GM03348 (cell line): ENCODE measurements at places on chromosomes 2 and 18.

DNA sequence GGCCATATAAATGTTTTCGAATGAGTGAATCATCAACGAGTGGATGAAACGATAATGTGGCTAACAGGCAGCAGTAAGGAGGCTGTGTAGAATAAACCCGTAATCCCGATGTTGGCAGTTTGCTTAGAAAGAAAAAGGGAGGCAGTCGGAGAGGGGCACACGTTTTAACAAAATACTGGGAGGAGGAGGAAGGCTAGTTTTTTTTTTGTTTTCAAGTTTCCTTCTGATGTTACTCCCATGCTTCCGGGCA is 476 bp upstream of the MSH2 start:
- DNase-seq = peak; percentile 29

DNA sequence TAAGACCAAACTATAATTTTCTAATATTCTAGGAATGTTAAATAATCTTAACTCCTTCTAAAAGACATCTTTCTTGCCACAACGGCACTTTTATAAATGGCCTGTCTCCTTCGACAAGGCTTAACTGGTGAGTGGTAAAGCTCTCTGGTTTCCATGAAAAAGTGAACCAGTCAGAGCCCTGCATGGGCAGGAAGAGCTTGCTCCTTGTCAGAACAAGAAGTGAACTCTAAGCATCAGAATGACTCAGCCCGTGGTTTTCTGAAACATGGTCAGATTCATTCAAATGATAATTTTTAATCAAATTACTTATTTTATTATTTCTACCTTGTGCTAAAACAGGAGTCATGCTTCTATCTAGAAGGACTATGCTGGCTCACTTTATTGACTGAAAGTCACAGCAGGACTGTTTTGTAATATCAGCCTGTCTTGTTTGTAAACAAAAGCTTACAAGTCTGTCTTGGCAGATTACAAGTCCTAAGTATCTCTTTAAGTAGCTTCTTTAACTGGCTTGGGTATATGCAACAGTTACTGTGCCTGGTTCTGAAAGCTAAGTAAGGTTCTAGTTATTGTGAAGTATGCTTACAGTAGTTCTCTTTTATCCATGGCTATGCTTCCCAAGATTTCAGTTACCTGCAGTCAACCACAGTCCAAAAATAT is 245.4 kb downstream of the NAPG start:
- DNase-seq = no peak

DNA sequence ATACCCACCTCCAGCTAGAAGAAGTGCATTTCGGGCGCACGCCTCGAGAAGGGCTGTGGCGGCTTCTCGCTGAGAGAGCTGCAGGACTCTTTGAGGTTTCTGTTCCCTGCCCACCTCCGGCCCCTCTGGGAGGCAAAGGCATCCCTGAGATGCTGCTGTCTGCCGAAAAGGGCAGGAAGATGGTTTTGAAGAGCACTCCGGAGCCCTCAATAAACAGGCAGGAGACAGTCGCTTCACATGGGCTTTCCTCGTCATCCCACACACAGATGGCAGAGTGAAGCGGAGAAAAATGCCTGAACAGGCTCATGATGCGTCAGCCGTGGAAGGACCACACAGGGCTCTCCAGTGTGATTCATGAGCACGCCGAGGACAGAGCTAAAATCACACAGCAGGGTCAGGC is 25.4 kb upstream of the GLI2 start:
- DNase-seq = no peak

DNA sequence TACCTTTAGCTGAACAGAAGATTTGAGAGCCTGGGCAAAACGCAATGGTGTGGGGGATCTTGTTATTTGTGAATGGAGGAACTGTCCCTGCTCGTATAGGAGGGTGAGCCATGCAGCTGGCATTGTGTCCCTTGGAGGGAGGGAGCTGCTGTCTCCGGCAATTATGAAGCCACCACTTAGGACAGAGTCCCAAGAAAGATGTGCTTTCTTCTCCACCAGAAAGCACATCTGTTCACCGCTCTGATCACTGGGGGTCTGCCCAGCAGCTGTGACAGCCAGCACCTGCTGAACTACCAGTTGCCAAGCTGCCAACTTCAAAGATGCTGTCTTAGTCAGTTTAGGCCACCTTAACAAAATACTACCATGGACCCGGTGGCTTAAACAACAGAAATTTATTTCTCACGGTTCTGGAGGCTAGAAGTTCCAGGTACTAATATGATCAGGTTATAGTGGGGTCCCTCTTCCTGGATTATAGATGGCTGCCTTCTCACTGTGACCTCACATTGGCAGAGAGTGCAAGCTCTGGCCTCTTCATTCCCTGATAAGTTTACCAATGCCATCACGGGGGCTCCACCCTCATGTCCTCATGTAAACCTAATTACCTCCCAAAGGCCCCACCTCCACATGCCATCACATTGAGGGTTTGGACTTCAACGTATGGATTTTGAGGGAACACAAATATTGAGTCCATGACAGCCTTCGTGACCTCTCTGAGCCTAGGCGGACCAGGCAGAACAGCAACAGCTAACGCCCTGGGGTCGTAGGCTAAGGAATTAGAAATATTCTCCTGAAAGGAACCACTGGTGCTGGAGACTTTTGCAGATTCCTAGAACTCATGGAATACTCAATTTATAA is 148.3 kb downstream of the RHBDD1 start:
- no peak for DNase-seq

DNA sequence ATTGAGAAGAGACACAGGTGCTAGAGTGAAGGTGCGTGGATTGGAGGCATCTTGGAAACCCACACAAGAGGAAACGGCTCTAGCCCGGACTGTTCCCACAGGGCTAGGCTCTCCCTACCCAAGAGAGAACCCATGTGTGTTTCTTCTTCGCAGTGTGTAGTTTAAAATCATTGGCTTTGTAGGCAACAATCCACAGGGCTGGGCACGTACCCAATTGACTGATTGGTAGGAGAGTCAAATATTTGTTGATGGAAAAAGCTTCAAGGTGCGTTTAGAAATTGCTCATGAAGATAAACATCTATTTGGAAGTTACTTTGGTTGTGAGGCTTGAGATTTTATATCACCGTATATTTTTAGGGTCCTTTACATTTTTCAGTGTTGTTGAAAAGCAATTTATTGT is 13.2 kb upstream of the YWHAQ start:
- DNase-seq = no peak

- no peak for DNase-seq
These were observed 87.2 kb downstream of the SMAD7 start for GRCh38 chr18:48863432-48864065.

- peak; percentile 72 for DNase-seq
These were observed 175.3 kb downstream of the INHBB start for GRCh38 chr2:120520929-120521912.

DNA sequence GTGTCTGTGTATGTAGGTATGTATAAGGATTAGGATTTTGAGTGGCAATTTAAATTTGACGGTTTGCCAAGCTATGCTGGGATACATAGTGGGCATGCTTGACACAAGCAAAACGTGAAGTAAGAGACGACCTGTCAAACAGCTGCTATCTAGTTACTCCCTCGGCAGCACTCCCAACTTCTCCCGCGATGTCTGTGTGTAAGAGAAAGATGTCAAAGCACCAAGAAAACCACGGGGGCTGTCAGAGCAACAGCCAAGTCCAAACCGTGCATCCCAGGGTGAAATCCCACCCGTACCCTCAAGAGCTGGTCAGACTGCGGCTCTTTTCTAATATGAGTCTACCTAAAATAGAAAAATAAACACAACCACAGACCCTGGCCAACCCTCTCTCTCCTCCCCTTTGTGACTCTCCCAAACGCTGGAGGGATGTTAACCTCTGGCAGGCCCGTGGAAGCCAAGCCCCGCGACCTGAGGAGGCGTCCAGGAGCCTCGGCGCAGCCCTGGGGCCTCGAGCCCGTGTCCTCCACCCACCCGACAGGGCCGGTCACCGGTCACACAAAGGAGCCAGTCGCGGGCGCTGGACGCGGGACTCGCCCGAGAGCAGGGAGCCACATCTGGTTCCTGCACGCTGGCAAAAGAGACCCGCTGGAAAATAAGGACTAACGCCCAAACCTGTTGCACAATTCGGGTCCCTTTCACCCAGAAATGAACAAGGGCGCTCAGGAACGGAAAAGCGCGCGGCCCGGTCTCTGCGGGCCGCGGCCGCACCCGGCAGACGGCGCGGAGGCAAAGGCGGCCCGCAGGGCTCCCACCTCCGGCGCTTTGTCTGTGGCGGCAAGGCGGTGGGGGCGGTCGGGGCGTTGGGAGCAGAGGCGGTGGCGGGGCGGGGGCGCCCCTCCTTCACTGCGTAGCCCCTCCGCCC is 925 bp downstream of the SESTD1 start:
- peak; percentile 61 for DNase-seq

GRCh38 chr18:45783097-45784075 is 42.1 kb upstream of the SIGLEC15 start:
- DNase-seq = peak; percentile 80

DNA sequence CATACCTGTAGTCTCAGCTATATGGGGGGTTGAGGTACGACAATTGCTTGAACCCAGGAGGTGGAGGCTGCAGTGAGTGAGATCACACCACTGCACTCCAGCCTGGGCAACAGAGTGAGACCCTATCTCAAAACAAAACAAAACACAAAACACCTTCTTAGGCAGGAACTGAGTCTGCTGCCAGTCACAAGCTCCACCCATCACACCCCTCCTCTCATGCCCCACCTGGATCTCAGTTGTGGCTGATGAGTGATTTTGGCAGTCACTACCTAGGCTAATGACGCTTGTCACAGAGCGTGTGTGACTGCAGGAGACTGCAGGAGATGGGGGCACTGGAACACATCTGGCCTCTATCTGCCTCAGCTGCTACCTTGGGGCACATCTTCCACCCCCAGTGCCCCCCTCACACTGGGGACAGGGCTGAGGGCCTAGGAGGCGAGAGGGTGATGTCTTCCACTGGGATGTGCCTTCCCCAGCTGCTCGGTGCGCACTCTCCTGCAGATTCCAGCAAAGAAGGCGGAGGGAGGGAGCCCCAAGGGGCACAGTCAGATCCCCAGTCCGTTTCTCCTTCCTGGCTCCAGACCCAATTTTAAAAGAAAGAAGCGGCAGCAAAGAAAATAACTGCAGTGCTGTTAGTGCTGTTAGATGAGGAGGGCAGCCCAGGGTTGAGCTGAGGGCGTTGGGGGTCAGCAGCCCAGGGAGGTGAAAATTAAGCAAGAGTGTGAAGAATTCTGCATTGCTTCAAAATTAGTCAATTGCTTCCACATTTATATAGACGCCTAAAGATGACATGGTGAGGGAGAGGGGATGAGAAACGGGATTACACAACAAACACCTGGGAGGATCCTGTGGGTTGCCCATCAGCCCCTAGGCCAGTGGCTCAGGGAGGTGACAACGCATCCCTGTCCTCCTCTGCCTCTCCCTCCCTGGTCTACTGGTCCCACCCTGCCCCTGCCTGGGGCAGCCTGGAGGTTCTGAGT is 143.6 kb upstream of the HAAO start:
- no peak for DNase-seq

- DNase-seq = no peak
These were observed 29.3 kb downstream of the SERPINE2 start for GRCh38 chr2:224009605-224010315.

DNA sequence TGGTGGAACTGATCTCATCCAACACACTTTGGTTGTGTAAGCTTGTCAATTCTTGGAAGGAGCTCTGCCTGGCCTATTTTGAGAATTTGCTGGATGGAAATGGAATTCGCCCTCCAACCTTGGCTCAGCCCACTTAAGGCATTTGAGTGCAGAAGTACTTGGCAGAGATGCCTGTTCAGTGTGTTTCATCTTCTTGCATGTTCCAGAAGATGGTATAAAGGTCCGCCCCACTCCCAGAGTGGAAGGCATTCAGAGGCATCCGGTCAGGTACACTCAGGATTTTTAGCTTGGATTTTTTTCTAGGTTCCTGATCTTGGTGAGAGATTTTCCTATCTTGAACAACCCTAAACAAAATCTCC is 61.3 kb upstream of the TXNDC2 start:
- DNase-seq = peak; percentile 49

- no peak for DNase-seq
These were observed 98.5 kb upstream of the KCTD1 start for GRCh38 chr18:26646901-26647300.

DNA sequence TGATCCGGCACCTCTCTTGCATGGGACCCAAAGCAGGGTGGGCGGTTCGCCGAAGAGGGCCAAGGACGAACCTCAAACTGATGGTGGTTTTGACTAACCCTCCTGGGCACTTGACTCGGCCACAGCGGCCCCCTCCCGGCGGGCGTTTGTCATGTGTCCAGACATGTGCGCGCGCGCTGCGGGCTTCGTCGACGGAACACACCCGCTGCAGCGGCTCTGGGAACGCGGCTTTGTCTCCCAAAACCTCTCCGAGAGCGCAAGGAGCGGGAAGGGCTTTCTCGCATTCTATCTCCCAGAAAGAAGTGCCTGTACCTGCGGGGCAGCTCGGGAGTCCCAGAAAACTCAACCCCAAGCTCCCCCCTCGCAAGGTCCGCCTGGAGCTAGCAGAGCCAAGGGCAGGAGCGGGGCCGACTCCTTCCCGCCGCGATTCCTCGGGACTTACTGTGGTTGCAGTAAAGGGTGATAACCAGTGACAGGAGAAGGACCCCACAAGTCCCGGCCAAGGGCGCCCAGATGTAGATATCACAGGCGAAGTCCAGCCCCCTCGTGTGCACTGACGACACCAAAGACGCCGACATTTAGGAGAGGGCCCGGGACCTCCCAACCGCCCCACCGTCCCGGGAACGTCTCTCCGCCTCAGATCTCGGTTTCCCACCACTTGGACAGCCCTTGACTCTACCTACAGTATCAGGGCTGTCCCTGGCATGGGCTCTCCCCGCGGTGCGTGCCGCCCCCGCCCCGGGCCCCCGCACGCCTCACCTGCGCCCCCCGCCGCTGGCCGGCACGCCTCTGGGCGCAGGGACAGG is 1.6 kb downstream of the CD8A start:
- peak; percentile 15 for DNase-seq
